ENCODE measurements at places on chromosomes 16 and 17. TPM values are rescaled to one million over a fixed set of nuclear protein-coding genes. Genes with fewer than 3 reads are reported as not detected.

The UMOD gene
- total RNA-seq = not detected

The CACNB1 gene
- total RNA-seq = 17.8 TPM

The KIF2B gene
- total RNA-seq = not detected

The ADAD2 gene
- total RNA-seq = 47.7 TPM

The MLKL gene
- total RNA-seq = 7.0 TPM

The PRR15L gene
- total RNA-seq = 19.9 TPM

The TSR3 gene
- total RNA-seq = 148 TPM

The CDC27 gene
- total RNA-seq = 76.9 TPM

The CBFB gene
- 46.2 TPM for total RNA-seq

The TNFRSF13B gene
- total RNA-seq = not detected

The C17orf78 gene
- not detected for total RNA-seq

GRCh38 chr17:4645642-4646041, 4.2 kb upstream of the ALOX15 start:
- H3K27ac ChIP-seq = no peak overlapping the region
- no peak for DNase-seq
- H3K4me3 ChIP-seq = no peak overlapping the region

DNA sequence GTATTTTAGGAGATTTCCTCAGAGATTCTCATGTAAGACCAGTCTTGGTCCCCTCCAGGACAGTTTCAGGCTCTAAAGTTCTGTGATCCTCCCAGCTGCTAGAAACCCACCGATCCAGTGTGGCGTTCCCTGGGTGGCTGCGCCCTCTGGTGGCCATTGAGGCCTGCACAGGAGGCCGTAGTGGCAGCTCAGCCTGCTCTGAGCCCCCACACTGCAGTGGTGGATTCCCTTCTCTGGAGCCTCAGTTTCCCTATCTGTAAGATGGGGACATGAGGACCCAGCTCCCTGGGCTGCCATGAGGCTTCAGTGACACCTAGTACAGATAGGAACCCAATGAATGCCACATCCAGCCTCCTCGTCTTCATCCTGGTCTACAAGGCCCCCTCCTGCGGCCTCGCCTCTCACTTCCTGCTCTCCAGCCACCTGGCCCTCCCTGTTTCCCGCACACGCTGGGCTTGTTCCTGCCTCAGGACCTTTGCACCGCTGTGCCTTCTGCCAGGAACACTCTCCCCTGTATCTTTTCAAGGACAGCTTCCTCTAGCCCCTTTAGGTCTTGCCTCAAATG, 16.5 kb downstream of the CCDC102A start:
- H3K27ac ChIP-seq = no peak overlapping the region
- no peak overlapping the region for H3K4me3 ChIP-seq
- H3K36me3 ChIP-seq = peaks cover 7% of the 10 kb centered on the region
- H3K27me3 ChIP-seq = no peaks in the 10 kb centered on the region
- no peaks in the 10 kb centered on the region for H3K4me1 ChIP-seq
- peak; percentile 63 for DNase-seq

- DNase-seq = no peak
- H3K27me3 ChIP-seq = no peaks in the 10 kb centered on the region
- no peak overlapping the region for H3K27ac ChIP-seq
- H3K4me1 ChIP-seq = no peaks in the 10 kb centered on the region
- H3K36me3 ChIP-seq = no peaks in the 10 kb centered on the region
- H3K4me3 ChIP-seq = no peak overlapping the region
Observed at GRCh38 chr16:30447512-30448226, 2.0 kb upstream of the SEPHS2 start.

GRCh38 chr16:12145918-12146317, 169.4 kb downstream of the SNX29 start:
- no peak overlapping the region for H3K27ac ChIP-seq
- no peak overlapping the region for H3K4me3 ChIP-seq
- DNase-seq = no peak
- no peaks in the 10 kb centered on the region for H3K36me3 ChIP-seq
- peaks cover 2% of the 10 kb centered on the region for H3K4me1 ChIP-seq

DNA sequence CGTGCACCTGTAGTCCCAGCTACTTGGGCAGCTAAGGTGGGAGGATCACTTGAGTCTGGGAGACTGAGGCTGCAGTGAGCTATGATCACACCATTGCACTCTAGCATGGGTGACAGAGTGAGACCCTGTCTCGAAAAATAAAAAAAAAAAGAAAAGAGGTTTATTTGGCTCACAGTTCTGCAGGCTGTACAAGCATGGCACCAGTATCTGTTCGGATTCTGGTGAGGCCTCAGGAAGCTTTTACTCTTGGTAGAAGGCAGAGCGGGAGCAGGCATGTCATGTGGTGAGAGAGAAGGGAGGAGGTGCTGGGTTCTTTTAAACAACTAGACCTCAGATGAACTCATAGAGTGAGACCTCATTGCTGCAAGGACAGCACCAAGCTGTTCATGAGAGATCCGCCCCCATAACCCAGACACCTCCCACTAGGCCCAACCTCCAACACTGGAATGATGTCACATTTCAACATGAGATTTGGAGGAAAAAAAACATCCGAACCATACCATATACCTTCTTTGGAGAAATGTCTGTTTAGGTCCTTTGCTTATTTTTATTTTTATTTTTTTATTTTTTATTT, 10.3 kb upstream of the RMI2 start:
- no peak for DNase-seq
- H3K27me3 ChIP-seq = no peaks in the 10 kb centered on the region
- no peaks in the 10 kb centered on the region for H3K36me3 ChIP-seq
- H3K4me3 ChIP-seq = no peak overlapping the region

- H3K36me3 ChIP-seq = no peaks in the 10 kb centered on the region
- H3K27me3 ChIP-seq = no peaks in the 10 kb centered on the region
- H3K27ac ChIP-seq = peak overlapping the region; percentile 99
- no peaks in the 10 kb centered on the region for H3K4me1 ChIP-seq
Observed at GRCh38 chr17:57259306-57259705, 3.0 kb downstream of the MSI2 start.

- H3K27me3 ChIP-seq = no peaks in the 10 kb centered on the region
- H3K4me1 ChIP-seq = no peaks in the 10 kb centered on the region
- peak; percentile 45 for DNase-seq
Observed at GRCh38 chr17:19724501-19725420, 8.4 kb upstream of the SLC47A2 start.

DNA sequence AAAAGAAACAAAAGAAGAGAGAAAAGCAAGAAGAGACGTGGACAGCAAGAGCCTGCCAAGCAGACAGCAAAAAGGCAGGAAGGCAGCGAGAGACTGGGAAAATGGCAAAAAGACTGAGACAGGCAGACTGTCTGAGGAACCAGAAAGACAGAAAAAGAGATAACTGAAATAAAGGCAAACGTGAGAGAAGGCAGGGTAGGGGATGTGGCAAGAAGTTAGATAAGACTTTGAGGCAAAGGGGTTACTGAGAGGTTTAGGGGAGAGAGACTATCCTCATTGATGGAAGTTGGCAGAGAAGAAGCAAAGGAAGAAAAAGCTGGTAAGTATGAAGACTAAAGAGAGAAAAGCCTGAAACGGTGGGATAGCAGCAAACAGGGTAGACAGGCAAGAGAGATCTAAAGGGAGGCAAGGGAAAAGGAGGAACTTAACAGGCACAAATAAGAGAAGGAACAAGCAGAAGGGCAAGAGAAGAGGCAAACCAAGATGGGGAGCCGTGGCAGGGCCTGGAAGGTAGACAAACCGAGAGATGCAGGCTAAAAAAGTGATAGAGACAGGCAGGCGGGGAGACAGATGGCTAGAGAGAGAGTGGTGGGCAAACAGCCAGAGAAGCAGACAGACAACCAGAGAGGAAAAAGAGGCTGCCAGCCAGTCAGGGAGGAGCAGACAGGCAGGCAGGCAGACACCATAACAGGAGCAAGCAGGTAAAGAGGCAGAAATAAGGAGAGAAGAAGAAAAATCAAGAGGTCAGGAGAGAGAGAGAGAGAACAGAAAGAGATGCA, 7.1 kb upstream of the CHD3 start:
- H3K36me3 ChIP-seq = no peaks in the 10 kb centered on the region
- no peaks in the 10 kb centered on the region for H3K27me3 ChIP-seq
- H3K4me1 ChIP-seq = peaks cover 10% of the 10 kb centered on the region
- no peak overlapping the region for H3K4me3 ChIP-seq
- DNase-seq = peak; percentile 67
- H3K27ac ChIP-seq = peak overlapping the region; percentile 97

DNA sequence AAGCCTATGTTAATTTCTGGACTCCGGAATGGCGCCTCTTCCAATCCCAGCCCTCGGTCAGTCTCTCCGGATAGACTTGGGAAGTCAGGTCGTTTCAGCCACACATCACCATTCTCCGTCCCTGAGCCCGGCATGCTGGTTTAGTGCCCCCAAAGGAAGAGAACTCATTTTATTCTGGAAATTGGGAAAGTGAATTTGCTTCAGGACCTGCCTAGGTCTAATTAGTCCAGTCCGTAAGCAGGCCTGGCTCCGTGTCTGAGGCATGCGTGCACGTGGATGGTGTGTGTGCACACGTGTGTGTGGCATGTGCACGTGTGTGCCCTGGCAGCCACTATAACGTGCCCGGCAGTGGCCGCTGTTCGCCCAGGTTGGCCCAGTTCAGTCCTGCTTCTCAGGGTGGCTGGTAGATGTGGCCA, 77.4 kb downstream of the RPA1 start:
- H3K36me3 ChIP-seq = no peaks in the 10 kb centered on the region
- H3K4me1 ChIP-seq = no peaks in the 10 kb centered on the region
- H3K27me3 ChIP-seq = no peaks in the 10 kb centered on the region
- no peak for DNase-seq
- no peak overlapping the region for H3K27ac ChIP-seq

- H3K27me3 ChIP-seq = no peaks in the 10 kb centered on the region
- no peak for DNase-seq
- peak overlapping the region; percentile 76 for H3K27ac ChIP-seq
- peaks cover 11% of the 10 kb centered on the region for H3K4me1 ChIP-seq
- H3K36me3 ChIP-seq = no peaks in the 10 kb centered on the region
Observed at GRCh38 chr17:40487371-40488020, 13.9 kb downstream of the TNS4 start.

DNA sequence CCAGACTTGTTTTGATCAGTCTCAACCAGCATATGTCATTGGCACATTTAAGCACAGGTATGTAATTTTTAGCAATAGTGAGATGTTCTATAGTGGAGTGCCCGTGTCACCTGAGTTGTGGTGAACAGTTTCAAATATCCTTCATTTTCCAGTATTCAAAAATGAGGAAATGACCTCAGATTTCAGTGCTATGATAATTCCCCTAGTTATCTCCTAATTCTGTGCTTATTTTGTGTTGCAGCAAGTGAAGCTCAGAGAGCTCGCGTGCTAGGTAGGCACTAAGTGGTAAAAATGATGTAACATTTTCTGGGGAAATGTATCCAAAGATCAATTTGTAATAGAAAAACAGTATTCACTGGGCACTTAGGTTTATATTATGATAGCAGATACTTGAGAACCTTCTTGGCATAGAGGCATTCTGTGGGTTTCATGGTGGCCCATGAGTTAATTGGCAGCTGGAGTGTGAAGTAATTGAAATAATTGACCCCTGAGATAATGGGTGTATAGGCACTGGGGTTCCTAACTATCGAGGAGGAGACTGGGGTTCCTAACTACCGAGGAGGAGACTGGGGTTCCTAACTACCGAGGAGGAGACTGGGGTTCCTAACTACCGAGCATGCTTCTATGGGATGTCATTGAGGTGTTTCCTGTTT, 159.1 kb downstream of the PRKCA start:
- H3K4me3 ChIP-seq = no peak overlapping the region
- no peak for DNase-seq
- no peak overlapping the region for H3K27ac ChIP-seq
- H3K4me1 ChIP-seq = no peaks in the 10 kb centered on the region
- H3K36me3 ChIP-seq = no peaks in the 10 kb centered on the region

- no peaks in the 10 kb centered on the region for H3K27me3 ChIP-seq
- peak overlapping the region; percentile 80 for H3K27ac ChIP-seq
- peaks cover 4% of the 10 kb centered on the region for H3K4me1 ChIP-seq
Observed at GRCh38 chr17:78040440-78041385, 82.2 kb downstream of the TNRC6C start.

DNA sequence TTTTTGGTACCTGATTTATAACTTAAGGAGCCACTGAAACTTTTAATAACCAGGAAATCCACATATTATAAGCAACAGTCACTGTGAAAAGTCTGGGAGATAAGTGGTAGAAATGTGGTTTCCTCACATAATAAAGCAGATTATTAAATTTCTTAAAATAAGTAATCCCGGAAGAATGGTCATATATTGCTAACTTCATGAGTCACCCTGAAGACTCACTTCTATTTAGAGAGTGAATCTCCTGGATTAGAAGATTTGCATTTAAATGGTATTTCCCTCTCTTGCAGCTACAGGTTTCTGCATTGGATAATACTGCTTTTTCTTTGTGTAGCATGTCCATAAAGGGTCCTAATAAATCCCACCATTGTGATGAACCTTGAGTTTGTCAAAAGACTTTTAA, 1286.8 kb upstream of the CDH8 start:
- H3K27me3 ChIP-seq = no peaks in the 10 kb centered on the region
- H3K27ac ChIP-seq = no peak overlapping the region
- no peaks in the 10 kb centered on the region for H3K36me3 ChIP-seq
- no peak overlapping the region for H3K4me3 ChIP-seq

DNA sequence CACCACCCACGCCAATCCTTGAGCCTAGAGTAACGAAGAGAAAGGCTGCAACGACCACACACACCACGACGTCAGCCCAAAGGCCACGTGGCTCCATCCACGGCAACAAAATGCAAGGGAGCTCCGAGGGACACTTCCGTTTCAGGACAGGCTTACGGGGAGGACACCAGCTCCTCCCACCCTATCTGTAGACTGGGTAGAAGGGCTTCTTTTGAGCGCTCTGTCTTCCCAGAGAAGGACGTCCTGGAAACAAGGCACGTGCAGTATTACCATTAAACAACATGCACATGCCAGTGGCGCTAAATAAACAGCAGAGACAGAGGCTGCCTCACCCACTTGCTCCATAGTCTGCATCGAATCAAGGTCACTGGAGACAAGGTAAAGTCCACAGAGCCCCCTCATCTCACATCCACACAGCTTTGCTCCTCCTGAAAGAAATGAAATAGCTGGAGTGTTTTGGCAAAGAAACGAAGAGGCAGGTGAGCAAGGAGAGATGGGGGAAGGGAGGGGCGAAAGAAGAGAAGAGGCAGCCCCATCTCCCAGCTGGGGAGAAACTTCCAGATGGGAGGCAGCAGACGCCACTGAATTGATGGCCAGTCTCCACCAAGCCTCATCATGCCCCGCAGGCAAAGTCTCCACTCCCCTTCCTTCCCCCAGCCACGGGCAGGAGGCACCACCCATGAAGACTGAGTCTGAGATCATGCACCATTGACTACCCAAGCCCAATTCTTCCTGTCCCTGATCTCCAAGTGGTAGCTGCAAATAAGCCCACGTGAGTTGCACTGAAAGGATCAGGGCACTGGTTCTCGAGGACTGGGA, 24.0 kb downstream of the ZFHX3 start:
- peaks cover 14% of the 10 kb centered on the region for H3K4me1 ChIP-seq
- H3K27me3 ChIP-seq = no peaks in the 10 kb centered on the region
- no peak overlapping the region for H3K4me3 ChIP-seq
- no peak for DNase-seq
- no peaks in the 10 kb centered on the region for H3K36me3 ChIP-seq

GRCh38 chr16:70608521-70608920, 37.8 kb upstream of the IL34 start:
- no peak overlapping the region for H3K4me3 ChIP-seq
- H3K27ac ChIP-seq = no peak overlapping the region
- no peaks in the 10 kb centered on the region for H3K27me3 ChIP-seq
- no peaks in the 10 kb centered on the region for H3K4me1 ChIP-seq
